Neural crest cell (in vitro differentiated cells): ENCODE measurements at places on chromosomes 2 and 18.

DNA sequence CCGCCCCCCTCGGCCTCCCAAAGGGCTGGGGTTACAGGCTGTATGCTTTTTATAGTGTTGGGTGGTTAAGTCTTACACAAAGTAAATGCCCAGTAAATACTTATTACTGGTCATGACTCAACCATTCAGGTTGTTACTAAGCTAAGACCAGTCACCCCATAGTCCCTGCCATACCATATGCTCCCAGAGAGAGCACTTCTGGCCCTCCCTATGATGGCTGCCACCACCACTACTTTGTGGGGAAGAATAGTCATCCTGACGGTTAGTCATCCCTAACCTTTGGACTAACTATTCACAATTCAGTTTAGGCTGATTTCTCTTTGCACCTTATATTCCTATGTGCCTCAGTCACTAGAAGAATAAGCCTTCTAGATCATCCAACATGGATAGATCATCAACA is 42.0 kb upstream of the MSH2 start:
- DNase-seq, result no peak

DNA sequence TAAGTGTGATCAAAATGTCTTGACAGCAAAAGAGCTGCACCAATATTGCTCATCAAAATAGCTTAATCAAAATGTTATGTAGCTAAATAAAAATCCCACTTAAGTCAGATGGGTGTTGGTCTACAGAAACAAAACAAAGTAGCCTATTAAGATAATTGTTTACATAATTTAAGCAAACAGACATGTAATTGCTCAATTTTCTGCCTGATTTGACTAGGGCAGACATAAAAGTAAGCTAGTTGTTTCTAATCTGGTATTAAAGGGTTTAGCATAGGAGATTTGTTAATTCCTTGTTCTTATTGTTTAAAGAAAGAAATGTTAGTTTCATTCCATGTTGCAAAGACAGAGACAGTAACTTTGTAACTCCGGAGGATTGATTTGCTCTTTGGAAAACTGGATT is 11.5 kb upstream of the FEZ2 start:
- DNase-seq, result no peak

DNA sequence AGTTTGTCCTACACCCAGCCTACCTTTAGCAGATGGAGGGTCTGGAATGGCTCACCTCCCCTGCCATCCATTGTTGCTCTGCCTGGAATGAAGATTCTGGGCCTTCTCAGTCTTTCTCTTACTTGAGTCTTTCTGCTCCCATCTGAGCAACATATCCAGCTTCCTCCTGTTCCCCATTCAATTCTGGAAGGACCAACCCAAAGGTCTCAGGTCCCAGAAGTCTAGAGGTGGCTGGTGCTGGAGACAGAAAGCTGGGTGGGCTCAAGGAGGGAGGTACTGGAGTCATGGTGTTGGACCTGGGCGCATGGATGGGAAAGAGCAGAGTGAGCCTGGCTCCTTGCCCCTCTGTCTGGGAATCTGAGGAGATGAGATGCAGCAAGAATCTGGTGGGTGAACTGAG is 93.5 kb upstream of the SIX3 start:
- DNase-seq, result no peak

DNA sequence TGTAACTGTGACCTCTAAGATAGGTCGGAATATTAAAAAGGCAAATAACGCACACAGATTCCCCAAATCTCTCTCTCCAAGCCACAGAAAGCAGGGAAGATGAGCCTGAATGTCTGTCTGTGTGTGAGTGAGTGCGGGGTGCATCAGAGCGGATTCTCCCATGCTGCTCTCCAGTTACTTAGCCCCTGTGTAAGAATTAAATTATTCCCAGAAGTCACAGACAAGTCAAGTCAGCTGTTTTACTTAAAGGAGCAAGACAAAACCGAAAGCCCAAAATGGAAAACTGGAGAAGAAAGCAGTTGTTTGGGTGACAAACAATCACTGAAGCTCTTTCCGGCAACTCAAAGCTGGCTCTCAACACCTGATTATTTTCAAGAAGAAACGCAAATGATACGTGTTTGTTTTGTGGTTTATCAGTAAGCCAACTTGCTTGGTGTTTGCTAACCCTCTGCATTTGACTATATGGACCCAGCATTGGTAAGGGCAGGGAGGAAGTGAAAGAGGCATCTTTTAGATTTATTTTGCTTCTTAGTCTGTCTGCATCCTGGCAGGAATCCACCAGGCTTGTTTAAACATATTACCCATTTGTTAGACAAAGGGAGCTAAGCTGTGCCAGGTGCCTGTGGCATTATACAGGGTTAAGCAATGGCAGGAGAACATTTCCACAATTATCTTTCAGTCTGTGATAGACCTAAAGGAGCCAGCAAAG is 121.5 kb upstream of the CREB1 start:
- no peak for DNase-seq

DNA sequence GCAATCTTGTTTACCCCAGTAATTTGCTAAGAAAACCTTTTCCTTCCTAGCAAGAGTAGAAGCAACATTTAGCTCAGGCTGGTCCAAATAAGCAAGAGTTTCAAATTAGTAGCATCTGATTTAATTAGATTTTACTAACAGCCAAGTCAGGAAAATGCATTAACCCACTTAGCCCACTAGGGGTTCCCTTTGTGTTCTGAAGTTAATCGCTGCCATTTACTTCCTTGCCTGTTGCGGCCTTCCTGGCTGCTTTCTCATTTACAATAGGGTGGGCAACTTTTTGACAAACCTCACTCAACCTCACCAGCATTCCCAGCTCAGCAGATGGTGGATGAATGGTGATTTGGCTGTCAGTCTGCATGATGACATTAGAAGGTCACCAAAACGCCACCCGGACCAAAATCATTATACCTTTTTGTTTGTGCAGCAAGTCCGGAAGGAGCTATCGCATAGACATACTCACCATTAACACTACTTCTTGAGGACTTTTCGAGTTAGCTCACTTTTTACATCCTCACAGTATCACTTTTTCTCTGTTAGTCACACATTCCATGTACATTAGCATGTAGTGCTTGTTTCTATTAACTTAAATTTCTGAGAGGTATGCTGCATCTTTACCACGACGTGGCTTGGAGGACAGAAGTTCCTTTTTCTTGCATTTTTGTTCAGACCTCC is 101.5 kb upstream of the SETBP1 start:
- no peak for DNase-seq

DNA sequence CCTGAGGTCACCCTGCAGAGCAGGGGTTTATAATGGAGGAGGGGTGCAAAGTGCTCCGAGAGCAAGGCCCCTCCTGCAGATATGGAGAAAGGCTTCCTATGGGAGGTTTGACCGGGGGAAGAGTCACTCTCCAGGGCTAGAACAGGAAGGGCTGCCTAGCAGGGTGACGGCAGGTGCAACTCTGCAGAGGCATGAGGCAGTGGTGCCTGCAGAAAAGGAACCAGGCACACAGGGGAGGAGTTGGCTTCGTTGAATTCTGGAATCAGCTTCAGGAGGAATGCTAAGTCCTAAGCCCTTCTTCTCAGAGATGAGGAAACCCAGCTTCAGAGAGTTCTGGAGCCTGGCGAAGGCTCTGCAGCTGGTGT is 17.5 kb upstream of the HPCAL1 start:
- DNase-seq, result no peak

- no peak for DNase-seq
Measured at GRCh38 chr18:79374408-79375171, 21.1 kb upstream of the NFATC1 start.

DNA sequence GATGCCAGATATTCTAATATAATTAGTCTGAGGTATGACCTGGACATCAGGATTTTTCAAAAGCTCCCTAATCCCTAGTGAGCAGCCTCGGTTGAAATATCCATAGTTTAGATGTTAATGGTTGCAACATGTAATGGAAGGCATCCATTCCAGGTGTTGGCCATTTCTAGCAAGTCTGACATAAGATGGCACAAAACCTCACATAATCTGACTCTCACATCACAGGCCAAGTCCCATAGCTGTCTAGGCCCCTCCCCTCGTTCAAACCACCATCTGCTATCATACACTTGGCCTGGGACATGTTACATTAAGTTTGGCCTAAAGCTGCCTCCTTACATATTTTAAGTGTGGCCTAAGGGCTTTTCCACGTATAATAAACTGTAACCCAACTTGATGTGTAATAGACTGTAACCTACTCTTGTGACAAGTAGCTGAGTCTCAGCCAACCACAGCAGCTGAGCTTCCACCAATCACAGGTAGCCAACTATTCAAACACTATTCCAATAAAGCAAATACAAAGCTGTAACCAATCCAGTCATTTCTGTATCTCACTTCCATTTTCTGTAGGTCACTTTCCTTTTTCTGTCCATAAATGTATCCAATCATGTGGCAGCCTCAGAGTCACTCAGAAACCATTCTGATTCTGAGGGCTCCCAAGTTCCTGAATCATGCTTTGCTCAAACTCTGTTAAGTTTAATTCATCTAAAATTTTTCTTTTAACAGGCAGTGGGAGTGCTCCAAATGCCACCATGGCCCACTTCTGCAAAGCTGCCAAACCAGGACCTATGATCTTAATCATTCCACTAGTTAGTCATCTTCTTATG is 59.4 kb downstream of the ADD2 start:
- no peak for DNase-seq

- DNase-seq, result no peak
Measured at GRCh38 chr2:74226648-74227213, 28.3 kb downstream of the MTHFD2 start.

GRCh38 chr18:62723666-62724281 is 8.4 kb downstream of the PHLPP1 start:
- DNase-seq, result no peak

DNA sequence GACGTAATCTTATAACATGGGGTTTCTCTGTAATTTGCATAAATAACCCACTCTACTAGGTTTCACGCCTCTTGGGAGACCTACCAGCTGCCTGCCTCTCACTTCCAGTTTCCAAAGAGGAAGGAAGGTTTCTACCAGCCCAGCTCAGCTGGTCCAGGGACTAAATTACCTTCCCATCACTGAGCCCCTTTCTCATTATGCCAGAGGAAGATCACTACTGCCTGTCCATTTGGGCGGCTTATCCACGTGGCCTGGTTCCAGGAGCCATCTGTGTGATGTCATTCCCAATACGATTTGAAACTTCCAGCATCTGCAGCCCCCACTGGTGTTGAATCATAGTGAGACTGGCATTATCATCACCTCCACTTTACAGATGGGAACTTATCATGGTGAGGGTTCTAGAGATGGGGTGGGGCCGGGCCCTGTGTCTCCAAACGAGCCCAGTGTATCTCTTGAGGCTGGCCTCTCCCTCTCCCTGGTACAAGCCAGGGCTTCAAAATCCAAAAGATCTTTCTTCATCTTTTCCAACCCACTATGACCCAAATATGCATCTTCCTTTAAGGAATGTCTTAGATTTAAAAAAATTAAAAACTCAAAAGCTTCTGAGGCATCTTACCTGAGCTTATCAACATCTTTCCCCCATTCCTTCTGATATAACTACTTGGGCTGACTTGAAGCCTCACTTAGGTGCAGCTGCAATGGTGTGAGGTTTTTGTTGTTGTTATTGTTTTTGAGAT is 140.8 kb downstream of the DDX1 start:
- DNase-seq, result no peak

GRCh38 chr18:44458777-44459176 is 221.9 kb upstream of the SETBP1 start:
- no peak for DNase-seq

GRCh38 chr2:134011936-134012586 is 241.8 kb upstream of the MGAT5 start:
- DNase-seq, result no peak

DNA sequence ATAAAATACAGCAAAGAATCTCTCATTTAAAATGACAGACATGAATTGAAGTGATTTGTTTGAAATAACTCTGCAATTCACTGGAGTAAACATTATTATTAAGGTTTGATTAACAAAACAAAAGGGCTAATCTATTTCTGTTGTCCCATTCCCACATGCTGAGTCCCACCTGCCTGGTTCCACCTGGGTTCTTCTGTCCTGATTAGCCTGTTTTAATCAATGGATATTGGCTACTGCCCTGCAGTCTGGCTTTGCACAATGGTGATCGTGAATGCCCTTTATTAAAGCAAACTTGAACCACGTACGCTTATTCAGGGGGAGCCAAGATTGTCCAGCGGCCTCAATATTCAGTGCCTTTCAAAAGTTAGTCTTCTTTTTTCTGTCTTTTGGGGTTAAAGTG is 72.8 kb upstream of the CDH19 start:
- no peak for DNase-seq

DNA sequence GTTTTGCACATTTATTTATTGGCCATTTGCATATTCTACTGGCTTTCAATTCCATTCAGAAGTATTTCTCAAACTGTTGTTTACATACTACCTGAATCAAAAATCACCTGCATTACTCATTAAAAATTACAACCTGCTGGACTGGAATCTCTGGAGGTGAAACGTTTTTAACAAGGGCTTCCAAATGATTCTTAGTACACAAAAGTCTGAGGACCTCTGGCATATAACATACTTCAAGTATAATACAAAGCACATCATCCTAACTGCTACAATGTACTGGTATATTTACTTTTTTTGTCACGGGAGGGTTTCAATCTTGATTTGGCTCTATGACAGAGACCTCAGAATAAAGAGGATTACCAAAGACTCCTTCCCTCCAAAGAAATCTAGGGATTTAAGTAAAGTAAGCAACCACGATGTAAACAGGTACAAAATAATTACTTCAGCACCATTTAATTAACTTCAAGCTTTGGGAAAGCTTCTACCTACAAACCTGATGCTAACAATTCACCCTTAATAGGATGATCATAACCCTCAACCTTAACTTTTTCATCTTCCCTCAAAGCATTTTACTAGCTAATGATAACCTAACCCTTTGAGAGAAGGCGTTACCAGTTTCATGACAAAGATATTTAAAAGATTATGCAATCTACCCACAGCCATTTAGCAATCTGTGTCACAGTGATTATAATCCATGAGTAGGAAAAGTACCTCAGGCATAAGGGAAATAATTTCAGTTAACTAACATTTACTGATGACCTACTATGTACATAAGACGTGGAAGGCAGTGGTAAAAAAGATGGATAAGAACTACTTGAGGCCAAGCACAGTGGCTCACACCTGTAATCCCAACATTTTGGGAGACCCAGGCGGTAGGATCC is 24.7 kb downstream of the ATAD2B start:
- no peak for DNase-seq

- no peak for DNase-seq
Measured at GRCh38 chr18:32057624-32058165, 34.0 kb upstream of the RNF138 start.

DNA sequence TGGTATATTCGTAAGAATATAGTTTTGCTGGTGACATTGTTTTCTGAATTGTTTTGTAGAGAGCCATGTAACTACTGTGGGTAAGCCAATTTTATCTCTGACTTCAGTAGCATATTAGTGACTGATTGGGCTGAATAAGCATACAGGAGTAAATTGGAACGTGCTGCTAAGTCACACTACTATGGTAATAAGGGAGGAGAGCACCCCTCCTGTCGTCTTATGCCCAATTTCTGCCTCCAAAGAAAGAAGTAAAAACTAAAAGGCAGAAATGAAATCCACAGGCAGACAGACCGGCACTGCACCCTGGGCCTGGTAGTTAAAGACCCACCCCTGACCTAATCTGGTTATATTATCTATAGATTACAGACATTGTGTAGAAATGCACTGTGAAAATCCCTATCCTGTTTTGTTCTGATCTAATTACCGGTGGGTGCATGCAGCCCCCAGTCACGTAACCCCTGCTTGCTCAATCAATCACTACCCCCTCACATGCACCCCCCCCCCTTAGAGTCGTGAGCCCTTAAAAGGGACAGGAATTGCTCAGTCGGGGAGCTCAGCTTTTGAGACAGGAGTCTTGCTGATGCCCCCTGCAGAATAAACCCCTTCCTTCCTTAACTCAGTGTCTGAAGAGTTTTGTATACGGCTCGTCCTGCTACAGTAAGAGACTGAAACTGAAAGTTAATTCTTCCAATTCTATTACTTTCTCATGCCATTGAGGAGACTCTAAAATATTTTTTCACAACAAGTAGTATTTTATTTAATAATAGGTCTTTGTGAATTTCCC is 167.0 kb downstream of the ZNF804A start:
- no peak for DNase-seq
